ENCODE measurements at places on chromosomes 2 and 18.

- DNase-seq, result peak; percentile 54
Measured at GRCh38 chr2:172985139-172985892, 90.3 kb upstream of the MAP3K20 start.

GRCh38 chr2:72841462-72842125, 15.8 kb upstream of the EXOC6B start:
- DNase-seq, result no peak

GRCh38 chr18:22194151-22194598, 24.8 kb downstream of the GATA6 start:
- DNase-seq, result no peak

DNA sequence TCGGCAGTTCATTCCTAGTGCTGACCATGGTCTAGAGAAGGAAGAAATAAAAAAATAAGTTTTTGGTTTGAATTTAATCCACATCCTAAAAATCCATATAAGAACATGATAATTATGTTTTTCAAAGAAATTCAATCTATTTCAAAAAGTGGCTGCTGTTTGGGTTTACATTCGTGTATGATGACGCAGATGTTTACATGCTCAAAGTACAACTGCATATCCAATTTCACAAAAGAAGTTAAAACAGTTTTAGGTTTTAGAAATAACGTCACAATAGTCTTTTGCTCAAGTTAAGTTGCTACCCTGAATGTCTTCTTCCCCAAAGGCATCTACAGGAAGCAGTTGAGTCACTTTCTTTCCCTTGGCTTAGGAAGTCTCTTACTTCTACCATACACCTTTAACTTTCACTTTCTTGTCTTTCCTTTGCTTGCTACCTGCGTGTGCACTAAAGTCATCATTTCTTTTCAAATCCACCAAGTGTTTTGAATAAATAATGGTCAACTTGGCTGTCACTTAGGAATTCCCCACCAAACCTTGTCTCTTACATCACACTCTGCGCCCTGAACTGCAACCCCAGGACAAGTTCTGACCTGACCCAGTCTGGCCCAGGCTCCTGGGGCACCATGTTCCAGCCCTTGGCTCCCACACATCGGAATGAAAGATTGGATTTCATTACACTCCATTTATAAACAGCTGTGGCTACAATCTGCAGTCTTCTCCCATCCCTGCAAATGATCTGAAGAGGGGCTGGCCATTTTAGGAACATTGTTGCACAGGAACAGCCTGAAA, 28.4 kb downstream of the FAM237A start:
- DNase-seq, result no peak

- DNase-seq, result no peak
Measured at GRCh38 chr2:72006188-72006736, 141.4 kb downstream of the CYP26B1 start.

GRCh38 chr18:50071397-50071796, 123.5 kb downstream of the MYO5B start:
- DNase-seq, result no peak

DNA sequence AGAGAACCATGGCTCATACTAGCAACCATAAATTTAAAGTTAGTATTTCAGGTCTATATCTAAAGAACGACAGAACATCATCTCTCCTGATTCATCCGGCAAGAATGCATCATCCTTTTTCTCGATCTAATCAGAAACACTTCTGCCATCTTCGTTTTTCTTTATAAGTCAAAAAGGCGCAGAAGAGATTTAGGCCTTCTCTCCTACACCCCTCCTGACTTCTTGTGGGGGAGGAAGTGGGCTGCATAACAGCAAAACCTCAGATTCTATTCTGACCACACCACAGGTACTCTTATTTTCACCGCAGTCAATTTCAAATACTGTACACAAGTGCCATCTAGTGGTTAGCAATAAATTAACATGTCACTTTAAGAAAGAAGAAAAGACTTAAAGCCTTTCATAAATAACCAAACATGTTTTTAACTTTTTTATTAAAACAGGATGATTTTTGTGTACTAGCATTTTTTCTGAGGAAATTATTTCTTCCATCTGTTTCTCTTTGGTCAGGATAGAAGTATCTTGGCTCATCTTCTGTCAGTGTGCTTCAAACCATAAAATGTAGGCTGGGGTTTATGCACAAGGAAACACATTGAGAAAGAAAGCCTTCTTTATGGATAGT, 48.4 kb upstream of the PIK3C3 start:
- DNase-seq, result peak; percentile 68

DNA sequence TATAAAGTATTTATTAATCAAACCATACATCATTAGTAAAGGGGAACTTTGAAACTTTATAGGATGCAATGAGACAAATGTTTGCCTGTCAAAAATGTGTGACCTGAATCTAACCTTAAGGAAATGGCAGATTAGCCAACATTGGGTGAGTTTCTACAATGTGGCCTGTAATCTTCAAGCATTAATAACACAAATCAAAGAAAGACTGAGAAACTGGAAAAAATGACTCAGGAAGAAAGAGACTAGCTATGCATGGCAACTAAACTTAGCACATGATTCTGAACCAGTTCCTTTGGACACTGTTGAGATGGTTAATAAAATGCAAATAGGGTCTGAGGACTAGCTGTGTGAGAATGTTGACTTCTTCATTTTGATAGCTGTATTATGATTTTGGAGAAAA, 628.6 kb upstream of the ID2 start:
- DNase-seq, result no peak

Data from RKO (cell line).